Non-pigmented ciliary epithelial cell (primary cell): ENCODE measurements at places on chromosomes 7 and 10.

GRCh38 chr7:5797179-5797578 is 15.7 kb upstream of the RNF216 start:
- DNase-seq: no peak

GRCh38 chr7:87658553-87658952 is 30.4 kb downstream of the RUNDC3B start:
- no peak for DNase-seq

DNA sequence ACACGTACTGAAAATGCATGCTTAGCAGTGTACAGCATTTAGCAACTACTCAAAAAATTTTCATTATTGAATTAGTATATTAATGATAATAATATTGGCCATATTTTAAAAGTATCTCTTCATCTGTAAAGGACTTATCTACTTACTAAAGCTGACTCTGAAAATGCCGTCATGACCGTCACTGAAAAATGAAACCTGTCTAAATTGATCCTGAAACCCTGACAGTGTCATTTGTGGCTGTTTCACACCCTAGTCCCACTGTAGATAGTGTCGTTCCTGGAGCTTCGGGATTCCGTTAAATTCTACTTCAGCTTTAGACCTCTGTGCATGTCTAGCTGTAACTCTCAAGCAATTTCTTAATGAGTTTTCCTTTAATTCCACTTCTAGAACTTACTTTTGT is 35.8 kb upstream of the EZH2 start:
- no peak for DNase-seq

GRCh38 chr7:142185801-142186200 is 72.1 kb downstream of the PRSS58 start:
- DNase-seq: no peak

GRCh38 chr10:46787321-46787615 is 124.0 kb upstream of the PTPN20 start:
- DNase-seq: no peak

DNA sequence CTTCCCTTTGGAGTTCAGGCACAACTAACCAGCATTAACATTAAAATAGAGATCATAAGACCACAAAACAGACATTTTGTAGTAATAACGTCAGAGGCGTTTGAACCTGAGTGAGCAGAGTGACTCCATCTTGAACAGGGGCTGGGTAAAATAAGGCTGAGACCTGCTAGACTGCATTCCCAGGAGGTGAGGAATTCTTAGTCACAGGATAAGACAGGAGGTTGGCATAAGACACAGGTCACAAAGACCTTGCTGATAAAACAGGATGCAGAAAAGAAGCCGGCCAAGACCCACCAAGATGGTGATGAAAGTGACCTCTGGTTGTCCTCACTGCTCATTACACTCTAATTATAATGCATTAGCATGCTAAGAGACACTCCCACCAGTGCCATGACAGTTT is 493.2 kb upstream of the AUTS2 start:
- DNase-seq: no peak

GRCh38 chr7:157980774-157981173 is 606.8 kb downstream of the PTPRN2 start:
- no peak for DNase-seq
